ENCODE measurements at places on chromosomes 6 and 20.

GRCh38 chr6:13841936-13842335 lies 27.6 kb upstream of the MCUR1 start:
- no peak for DNase-seq

DNA sequence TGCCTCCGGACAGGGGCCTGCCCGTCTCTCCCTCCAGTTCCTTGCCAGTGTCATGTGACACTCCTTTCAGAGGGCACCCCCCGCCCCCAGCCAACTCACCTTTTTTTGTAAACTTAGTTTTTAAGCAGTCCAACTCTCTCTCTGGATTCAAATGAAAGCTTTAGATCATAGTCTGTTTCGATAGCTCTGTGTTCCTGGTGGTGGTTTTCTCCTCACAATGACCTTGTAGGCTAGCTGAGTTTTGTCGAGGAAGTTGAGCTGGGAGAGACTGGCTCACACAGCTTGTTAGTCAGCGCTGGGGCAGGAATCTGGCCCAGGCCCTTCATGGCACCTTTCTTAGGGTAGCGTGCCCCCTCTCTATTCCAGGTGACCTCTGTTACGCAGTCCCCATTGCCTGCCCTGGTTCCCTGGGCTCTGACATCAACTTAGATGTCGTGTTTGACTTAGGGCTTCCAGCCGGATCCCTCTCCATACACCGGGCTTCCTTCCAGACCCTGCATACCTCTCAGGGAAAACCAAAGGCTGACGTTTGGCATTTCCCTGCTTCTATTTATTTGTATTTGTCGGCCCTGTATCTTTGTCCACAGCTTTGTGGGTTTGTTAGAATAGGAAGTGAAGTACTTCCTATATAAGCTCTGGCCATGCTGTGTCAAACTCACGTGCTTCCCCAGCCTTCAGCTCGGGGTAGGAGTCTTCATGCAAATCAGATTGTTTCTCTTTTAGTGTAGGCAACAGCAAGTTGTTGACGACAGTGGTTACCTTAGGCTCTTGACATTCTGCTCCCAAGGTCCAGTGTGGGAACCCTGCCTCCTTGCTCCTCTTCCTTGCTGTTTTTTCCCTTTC lies 12.7 kb downstream of the IGF2R start:
- DNase-seq, result no peak

DNA sequence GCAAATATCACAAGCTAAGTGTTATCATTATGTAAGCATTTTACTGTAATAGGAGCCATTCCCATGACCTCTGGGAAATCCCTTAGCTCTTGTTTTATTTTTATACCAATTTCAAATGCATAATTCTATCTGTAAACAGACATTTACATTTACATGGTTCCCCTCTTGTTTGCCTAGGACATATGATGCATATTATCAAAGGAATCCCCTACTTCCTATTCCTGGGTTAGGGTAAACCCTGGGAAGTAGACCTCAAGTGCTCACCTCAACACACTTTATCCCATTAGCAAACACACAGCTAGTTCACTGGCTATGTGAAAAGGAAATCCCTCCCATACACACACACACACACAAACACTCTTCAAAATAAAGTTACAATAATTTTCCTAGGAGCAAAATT lies 27.1 kb downstream of the PDE10A start:
- DNase-seq, result no peak

- no peak for DNase-seq
Measured at GRCh38 chr6:168937054-168937453, 316.6 kb downstream of the THBS2 start.

GRCh38 chr6:81601918-81602317 lies 150.6 kb downstream of the TENT5A start:
- DNase-seq, result no peak

GRCh38 chr6:82298012-82298411 lies 50.5 kb upstream of the IBTK start:
- DNase-seq, result no peak

DNA sequence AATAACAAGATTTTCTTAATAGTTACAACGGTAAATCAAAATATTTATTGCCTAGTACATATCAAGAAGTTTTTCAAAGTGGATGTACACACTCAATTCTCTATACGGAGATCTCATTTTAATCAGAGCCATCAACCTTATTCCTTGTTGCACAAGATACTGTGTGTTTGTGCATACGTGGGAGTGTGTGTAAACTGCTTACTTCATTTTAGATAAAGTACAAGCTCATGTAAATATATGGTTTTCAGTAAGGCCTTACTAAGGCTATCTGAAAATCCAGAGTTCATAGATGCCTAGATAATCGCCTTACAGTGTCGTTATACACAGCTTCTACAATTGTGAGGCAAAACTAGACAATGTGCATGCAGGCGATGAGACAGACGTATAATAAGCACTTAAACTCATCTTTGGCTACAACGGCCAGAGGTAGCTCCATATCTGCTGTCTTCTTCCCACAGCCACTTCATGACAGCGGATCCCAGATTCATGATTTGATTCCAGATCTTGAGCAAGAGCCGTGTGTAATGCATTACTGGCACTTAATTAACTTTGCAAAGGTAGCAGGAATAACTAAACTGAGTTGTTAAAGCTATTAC lies 2.5 kb downstream of the PERP start:
- DNase-seq, result no peak

DNA sequence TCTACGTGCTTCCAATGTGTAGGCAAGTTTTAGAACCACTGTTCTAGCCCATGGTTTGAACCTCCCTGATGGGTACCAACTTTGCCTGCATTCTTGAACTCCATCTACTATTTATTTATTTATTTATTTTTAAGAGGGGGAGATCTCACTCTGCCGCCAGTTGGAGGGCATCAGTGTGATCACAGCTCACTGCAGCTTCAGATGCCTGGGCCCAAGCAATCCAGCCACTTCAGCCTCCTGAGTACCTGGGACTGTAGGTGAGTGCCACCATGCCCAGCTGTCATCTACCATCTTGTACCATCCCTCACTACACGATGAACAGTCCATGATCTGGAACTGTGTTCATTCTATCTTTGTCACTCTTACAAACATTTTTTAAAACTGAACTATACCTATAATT lies 28.2 kb downstream of the HLA-F start:
- no peak for DNase-seq

DNA sequence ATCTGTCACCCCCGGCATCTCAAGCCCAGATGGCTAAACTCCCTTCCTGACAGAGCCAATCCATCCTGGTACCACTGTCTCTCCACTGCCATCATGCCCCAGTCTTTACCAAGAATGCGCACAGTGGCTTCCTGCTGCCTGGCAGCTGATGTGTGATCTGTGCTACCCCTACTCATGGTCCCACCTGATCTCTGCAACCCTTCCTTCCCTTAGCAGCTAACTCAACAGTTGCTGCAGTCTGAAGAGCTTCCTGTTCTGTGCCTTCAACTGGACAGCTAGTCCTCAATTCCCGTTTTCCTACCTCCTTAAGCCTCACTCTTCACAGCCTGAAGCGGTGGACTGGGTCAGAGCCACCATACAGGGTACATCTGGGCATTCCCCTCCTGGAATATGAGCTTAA lies 7.6 kb upstream of the FAM83C start:
- DNase-seq, result no peak

DNA sequence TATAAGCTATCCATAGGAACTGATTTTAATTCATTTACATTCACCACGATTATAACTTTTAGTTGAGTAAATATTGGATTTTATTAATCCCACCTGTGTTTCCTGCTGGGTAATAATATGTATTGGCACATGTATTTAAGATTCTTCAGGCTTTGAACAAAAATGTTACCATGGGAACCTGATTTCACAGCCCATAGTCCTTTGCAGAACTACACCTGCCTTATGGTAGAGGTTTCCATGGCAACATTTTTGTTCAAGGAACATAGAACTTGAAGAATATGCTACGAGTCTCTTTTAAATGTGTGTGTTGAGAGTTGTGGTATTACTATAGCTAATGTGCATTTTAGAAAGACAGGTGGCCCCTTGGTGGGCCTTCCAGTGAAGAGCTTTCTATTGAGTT lies 317.4 kb downstream of the SAMD5 start:
- DNase-seq, result no peak

DNA sequence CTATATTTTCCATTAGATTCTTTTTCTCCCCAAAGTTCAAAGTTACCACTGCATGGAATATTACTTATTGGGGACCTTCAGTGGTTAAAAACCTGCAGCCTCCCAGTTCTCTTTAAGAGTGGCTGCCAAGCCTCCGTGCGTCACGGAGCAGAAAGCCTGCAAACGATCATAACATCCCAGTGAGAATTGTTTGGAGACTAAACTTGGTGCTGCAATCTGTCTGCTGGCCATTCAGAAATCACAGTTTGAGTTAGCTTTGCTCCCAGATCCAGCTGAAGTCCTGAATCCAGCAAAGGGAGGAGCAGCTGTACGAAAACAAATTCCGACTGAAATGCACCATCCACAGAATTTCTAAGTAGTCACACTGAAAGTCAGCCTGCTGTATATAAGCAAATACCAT lies 213.5 kb upstream of the PDE10A start:
- DNase-seq, result no peak

DNA sequence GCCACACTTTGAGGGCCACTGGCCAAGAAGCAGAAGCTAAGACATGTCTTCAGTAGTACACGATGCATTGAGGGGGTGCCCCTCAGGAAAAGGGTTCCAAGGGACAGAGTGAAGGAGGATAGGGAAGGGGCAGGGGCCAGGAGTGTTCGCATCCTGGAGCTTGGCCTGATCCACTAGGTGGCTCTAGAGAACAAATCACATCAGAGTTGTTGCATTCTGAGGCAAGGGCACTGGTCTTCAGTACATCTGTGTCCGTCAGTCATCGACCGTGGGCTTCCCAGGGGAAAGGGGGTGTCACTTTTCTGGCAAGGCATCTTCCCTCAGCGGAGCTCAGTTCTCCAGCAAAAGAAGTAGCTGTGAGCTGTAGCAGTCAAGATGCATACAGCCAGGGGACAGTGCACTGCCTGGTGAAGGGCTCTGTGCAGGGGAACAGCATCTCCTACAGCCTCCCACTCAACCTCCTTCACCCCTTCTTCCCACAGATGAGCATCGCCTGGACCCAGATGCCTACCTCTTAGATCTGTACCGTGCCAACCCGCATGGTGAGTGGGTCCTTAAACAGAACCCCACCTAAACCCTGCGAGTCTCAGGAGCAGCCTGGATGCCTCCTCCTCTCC lies 47.8 kb downstream of the ARHGAP40 start:
- DNase-seq, result peak; percentile 53

- DNase-seq, result peak; percentile 8
Measured at GRCh38 chr6:96089173-96089572, 73.4 kb downstream of the FUT9 start.

Data from HEK293T (cell line).